ENCODE measurements at places on chromosomes 7 and 10.
A peak's percentile ranks its signal among the peaks of the same experiment; 100 is the strongest.

GRCh38 chr10:130141878-130142277, 5.7 kb downstream of the GLRX3 start:
- no peak for DNase-seq

GRCh38 chr10:61795551-61795950, 105.9 kb upstream of the ARID5B start:
- peak; percentile 6 for DNase-seq

GRCh38 chr10:106185951-106186350, 978.6 kb downstream of the SORCS1 start:
- DNase-seq: no peak

GRCh38 chr7:37738321-37738720, 54.8 kb downstream of the GPR141 start:
- no peak for DNase-seq

DNA sequence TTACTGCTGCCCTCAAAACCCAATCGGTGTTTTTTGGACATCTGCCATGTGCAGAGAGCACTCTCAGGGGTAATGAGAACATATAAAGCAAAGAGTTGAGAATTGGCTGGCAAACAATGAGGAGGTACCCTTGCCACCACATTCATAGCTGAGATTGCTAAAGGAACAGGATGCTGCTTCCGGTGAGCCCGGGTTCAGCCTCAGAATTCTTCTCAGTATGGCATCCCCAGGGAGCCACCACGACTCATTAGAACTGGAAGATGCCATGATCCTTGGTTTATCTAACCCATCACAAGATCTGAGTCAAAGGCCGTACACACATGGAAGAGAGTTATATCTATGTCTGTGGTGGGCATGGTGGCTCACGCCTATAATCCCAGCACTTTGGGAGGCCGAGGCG, 174.4 kb downstream of the ARID5B start:
- DNase-seq: no peak

- no peak for DNase-seq
Observed at GRCh38 chr10:13820119-13820963, 233.6 kb downstream of the PRPF18 start.
